Esophagus squamous epithelium (tissue), 5 donors: ENCODE measurements at places on chromosomes 11 and 22.

DNA sequence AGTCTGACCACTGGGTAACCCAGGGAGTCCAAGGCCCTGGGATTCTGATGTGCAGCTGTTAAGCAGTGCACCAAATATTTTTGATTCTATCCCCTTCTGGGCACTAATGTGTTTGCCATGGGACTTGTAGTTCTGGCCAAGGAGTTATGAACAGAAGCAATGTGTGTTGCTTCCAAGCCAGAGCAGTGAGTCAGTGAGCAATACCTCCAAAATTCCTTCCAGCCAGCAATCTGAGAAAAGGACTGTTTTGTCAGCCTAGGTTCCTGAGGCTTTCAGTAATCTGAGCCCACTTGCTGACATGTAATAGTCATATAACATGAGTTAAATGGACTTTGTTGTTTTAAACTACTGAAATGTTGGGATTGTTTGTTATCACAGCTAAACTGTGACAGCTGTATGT lies 311.4 kb downstream of the NELL1 start:
- no peak for DNase-seq

DNA sequence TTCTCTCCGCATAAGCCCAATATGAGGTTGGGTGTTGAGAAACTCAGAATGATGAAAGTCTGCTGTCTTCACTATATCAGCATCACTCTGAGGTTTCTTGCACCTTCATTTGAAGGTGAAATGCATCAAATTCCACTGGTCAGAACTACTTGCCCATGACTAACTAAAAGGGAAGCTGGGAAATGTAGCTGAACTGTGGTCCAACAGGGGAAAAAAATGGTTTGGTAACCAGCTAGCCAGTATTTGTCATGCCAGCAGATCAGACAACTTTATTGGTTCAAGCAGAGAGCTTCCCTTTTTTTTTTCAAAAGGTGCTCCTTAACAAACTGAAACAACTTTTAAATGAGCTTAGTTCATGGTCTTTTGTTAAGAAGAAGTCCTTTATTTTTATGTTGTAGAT lies 14.2 kb upstream of the PIK3C2A start:
- DNase-seq: no peak

DNA sequence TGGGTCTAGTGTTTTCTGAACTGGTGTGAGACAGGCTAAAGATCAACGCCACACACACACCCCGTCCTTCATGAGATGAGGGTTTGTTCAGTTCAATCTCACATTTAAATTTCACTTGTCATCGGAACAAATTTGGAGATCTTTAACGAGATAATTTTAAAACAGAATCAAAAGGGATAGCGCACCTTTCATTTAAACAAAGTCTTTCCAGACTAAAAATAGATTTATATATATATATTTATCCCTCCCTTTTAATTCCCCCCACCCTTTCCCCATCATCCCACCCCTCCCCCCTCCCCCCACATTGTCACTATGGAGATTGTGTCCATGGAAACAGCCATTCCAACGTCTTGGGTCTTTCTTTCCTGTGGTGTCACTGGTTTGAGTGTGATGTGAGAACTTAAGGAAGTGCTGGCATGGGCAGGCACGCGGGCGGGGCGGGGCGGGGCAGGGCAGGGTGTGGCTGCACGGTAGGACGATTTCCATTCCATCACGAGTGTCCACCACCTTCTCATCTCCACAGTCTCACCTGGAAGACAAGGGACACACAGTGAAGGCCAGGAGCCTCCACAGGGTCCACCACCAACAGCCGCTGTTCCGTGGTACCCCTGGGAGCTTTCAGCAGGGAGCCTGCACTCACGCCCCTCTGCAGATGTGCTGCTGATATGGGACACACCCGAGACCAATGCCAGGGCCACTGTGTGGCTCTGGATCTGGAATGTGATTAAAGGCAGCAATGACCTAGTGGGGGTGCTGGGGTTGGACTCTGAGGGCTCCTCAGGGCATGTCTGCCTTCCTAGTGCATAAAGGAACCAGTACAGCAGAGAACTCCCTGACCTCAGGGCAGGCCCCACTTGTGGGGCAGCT lies 30.5 kb upstream of the CYP2D6 start:
- no peak for DNase-seq

DNA sequence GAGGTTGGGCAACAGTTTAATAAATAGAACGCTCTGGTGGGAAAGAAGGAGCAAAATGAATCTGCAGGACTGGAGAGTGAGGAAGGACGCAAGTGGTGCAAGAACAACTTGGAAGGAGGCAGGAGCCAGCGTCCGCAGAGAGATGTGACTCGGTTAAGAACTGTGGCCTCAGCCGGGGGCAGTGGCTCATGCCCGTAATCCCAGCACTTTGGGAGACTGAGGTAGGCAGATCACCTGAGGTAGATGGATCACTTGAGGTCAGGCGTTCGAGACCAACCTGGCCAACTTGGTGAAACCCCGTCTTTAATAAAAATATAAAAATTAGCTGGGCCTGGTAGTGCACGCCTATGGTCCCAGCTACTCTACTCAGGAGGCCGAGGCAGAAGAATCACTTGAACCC lies 319.7 kb downstream of the LARGE1 start:
- DNase-seq: no peak

GRCh38 chr11:60840470-60841430 lies 1.2 kb upstream of the CCDC86 start:
- DNase-seq: no peak

- DNase-seq: no peak
Observed at GRCh38 chr11:9700105-9700801, 36.4 kb downstream of the SWAP70 start.

DNA sequence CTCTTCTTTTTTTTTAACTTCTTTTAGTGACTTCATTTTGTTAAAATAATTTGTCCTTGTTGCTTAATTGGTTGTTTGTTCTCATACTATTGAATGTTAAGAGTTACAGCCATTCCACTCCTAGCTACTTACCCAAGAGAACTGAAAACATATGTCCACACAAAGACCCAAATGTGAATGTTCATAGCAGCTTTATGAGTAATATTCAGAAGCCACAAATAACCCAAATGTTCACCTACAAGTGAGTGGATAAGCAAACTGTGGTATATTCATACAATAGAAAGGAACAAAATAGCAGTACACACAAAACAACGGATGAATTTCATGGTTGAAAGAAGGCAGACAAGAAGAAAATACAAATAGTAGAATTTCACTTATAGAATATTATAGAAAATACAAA lies 1.4 kb upstream of the OR4D11 start:
- DNase-seq: no peak

DNA sequence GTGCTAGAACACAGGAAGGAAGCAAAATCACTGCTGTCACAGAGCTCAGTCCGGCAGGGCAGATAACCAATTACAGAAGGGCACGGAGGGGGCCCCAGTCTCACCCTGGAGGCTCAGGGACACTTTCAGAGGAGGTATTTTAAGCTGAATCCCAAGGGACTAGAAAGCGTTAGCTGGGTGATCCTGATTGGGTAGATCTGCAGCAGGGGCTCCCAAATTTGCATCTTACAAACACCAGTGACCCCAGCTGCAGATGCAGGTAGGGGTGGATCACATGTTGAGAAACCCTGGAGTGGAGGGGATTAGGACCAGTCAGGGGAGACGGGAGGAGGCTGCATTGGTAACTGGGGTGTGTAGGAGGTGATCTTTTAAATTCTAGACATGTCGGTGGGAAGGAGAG lies 91.4 kb downstream of the CSNK2A3 start:
- DNase-seq: no peak

DNA sequence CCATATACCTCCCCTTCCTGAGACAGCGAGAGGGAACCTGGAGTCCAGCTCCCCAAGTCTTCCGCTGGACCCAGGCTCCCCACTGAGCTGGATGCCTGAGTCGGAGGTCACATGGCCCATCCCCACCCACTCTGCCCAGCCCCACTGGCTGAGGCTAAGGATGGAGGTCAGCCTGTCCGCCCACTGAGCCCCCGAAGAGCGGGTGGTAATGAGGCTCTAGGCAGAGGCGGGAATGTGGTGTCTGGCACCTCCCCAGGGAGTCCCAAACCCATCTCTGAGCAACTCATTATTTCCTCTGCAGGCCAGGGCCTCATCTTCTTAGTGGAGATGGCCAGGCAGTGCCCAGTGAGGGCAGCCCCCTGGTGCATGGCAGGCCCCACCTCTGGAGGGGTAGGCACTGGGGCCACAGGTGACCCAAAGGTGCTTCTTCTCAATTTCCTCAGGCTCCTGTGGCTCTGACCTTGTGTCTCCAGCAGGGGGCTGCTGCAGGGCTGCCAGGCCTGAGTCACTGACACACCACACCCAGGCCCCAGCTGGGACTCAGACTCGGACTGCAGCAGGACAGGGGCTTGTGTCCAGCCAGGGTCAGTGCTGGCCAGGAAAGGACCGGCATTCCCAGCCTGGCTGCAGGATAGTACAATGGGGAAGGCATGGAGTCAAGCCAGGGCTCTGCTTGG lies 10.2 kb upstream of the PDE2A start:
- DNase-seq: no peak

DNA sequence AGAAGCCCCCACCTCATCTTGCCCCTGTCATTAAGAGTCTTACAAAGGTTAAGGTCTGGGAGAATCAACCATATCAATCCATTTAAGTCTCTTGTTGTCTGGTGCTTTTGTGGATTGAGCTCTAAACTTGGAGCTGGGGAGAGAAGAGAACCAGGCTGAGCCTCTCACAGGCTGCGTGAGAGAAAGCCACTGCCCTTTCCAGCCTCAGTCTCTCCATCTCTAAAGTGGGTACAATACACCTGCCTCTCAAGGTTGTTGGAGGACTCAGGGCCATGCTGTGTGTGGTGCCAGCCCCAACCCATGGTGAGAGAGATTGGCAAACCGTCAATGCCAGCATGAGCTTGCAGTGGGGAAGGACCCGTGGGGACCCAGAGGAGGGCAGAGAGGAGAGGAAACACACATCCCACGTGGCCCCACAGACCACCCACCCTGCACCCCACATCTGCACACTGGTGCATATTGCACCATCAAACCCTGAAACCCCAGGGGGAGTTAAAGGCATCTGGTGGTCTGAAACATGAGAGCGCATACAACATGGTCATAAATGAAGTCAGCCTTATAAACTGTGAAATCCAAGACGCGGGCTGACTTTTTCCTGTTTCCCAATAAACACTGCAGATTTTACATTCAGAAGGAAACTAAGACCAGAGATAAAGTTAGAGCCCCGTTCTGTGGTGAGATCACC lies 27.5 kb upstream of the FBLN1 start:
- no peak for DNase-seq

DNA sequence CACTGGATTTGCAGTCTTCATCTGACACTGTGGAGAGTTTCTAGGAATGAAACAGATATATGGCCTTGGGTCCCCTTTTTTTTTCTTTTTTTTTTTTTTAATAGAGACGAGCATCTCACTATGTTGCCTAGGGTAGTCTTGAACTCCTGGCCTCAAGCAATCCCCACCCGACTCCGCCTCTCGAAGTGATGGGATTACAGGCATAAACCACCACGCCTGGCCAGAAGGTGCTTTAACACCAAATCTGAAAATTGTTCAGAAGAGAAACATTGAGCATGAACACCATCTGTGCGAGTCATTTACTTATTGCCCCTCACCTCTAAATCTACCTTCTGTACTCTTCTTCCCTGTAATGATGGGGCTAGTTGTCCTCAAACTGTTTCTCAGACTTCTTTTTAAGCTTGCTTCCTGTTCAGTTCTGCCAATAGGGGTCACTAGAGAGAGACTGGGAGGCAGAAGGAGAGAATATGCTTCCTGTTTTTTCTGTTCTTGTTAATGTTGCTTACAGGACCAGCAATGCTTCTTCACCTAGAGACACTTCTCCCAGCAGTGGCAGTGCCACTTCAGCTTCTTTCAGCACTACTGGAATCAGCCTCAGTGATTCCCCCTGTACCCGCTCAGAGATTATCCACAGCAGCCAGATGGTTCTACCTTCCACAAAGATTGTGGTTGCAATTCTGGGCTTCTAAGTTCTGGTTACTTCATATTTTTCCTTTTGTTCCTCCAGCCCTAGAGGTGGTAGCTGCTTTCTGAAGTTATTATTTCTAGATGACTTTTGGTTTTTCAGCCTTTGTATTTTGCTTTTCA lies 20.8 kb upstream of the ZBED5 start:
- DNase-seq: no peak

DNA sequence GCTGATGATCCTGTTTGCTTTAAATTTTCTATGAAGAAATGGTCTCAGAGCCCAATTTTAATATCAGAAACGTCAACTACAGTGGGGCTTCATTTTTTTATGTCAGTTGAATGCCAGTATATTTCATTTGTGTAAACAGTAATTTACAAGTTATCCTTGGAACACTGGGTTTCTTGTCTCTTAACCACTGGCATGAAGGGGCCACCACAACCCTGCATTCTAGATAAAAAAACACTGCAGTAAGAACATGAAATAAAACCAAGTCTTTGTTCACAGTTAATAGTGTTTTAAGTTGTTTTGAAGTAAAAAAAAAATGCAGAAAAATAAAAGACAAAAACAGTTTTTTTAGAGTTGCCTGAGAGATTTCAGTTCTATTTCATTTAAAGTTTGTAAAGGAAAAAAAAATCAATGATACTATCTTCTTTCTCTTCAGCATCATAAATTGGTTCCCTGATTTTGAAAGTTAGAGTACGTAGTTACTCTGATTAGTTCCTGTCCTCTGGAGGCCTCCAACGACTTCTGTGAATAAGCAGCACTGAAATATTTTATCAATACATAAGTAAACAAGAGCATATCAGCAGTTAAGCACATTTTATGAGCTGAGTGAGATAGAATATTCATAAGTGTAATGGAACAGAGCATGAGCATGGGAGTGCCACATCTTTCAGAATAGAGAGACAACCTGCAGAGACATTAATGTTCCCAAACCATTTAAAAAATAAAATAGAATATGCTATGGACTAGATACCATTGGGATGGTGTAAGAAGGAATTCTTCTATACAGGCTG lies 7.8 kb upstream of the DDI1 start:
- DNase-seq: no peak

- no peak for DNase-seq
Observed at GRCh38 chr11:20015529-20016427, 144.5 kb downstream of the DBX1 start.

GRCh38 chr11:112697391-112698178 lies 263.6 kb upstream of the NCAM1 start:
- no peak for DNase-seq

GRCh38 chr11:93850594-93851018 lies at the start of gene VSTM5:
VSTM5 (minus strand) TSS chr11:93850618; CDS start chr11:93850502, 116 bp downstream.
- no peak for DNase-seq

DNA sequence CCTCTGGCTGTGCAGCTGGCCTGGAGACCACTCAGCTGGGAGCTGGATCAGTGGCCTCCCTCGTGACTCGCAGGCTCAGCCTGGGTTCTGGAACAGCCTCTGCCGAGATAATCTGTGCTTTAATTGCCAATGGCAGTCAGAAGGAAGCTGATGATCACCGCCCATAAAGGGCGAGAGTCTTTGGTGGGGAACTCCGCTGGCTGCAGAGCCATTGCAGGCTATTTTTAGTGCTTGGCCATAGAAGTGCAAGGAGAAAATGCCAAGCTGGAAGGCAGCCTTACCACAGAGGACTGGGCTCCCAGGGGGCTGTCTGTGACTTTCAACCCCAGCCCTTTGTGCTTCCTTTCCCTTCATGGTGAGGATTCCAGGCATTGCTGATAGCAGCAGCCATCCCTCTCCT lies 62.2 kb upstream of the TENM4 start:
- DNase-seq: no peak

DNA sequence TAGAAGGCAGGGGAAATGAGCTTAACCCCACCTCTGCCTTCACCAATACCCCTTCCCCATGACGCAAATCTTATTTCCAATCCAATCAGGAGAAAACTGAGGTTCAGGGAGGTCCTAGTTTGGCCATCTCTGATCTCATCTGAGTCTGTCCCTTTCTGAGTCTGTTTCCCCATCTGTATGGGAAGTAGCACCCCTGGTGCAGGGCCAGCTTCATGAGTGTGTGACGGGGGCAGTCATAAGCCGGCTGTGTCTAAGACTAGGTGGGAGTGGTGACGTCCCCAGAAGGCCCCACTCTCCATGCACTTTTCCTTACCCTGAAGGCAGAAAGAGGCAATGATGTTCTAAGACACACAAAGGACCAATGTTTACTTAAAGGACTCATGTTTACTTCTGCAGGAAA lies 72.3 kb downstream of the MN1 start:
- no peak for DNase-seq
